Stimulated activated CD8-positive, alpha-beta memory T cell treated with anti-CD3 and anti-CD28 coated beads, Interleukin-2, amount 100 ng/mL, for 1 hour (primary cell): ENCODE measurements at places on chromosomes 12 and 14.

- no peak for DNase-seq
Measured at GRCh38 chr12:12028668-12029402, 41.9 kb upstream of the BCL2L14 start.

DNA sequence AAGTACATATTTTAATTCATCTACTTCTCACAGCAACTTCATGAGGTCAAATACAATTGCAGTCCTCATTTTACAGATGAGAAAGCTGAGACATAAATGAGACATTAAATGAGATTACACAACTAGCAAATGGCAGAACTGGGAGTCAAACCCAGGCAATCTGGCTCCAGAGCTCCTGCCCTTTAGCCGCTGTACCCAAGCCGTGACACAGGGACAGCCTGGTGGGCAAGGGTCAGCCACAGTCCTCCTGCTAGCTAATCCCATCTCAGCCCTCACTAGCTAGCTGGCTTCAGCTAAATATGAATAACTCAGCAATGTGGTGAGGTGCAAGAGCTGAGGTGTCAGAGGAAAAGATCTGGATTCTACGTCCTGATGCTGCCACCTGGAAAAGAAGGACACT lies 54.8 kb downstream of the NINJ2 start:
- DNase-seq: no peak

GRCh38 chr14:73283608-73284379 lies 46.5 kb downstream of the PAPLN start:
- DNase-seq: no peak

GRCh38 chr12:128513331-128513730 lies 246.4 kb downstream of the TMEM132C start:
- DNase-seq: no peak

GRCh38 chr14:33966276-33966675 lies 15.4 kb upstream of the EGLN3 start:
- DNase-seq: no peak

DNA sequence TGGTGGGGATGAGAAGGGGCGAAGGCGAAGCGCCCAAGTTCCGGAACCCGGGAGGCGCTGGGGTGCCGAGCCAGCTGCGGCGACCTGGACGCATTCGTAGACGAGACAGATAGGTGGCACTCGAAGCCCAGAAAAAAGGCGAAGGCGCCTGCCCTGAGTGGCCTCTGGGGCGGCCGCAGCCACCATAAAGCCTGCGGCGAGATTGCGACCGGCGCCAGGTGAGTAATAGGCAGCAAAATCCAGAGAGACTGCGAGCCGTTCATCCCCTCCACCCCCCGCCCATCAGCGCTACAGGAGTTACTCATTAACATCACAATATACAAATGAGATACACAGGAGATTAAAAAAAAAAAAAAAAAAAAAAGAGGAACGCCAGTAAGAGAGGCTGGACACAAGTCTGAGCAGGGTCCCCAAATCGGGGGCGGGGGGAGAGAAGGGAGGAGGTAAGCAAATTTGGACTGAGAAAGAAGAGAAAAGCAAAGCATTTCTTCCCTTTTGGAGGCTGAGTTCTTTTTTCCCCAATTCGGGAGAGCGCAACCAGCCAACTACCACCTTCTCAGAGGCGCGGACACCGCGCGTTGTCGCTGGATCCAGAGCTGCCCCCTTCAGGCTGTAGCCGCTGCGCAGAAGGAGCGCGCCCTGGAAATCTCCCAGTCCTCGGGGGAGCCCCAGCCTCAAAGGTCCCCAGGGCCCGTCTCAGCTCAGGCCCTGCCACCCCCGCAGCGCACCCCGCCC lies 15.7 kb downstream of the TBX3 start:
- no peak for DNase-seq

DNA sequence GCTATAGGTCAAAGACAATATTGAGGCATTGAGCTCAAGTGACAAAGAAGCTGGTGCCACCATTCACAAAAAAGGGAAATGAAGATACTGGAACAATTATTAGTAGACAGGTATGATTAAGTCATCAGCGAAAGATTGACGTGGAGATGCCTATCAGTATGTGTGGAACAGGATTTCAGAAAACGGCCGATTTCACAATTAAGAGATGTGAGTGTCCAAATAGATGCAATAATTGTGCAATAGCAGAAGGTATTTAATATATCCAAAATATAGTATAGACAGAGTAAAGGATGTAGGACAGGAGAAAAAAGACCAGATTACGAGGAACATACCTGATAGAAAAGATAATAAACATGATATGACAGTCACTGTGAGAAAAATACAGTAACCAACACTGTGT lies 433.1 kb downstream of the C12orf50 start:
- no peak for DNase-seq

DNA sequence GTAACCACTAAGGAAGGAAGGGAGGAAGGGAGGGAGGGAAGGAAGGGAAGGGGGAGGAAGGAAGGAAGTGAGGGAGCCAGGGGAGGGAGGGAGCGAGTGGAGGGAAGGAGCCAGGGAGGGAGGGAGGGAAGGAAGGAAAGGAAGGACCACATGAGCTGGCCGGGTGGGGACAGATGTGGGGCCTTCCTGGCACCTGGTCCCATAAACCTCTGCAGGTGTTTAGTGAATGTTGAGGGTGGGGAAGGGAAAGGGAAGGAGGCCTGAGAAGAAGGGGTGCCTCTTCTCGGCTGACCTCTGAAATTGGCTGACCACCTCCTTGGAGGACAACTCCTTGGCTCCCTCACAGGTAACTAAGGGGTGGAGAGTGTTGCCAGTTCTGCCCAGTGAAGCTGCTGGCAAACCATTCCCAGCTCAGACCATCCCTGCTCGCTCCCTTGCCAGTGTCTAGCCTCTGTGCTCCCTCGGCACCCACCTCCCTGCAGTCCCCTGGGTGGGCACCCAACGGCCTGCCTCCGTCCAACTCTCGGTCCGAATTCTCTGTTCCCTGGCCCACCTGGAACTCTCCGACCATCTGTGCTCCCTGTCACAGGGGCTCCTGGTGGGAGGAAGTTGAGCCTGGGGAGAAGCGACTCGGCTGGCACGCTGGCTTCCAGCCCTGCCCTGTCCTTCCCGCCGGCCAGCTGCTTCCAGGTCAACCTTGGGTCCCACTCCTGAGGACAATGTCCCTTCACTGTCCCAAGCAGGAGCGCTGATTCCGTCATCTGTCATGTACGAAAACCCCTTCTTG lies 12.2 kb upstream of the PPP1R13B start:
- no peak for DNase-seq

GRCh38 chr12:7154901-7155470 lies 24.8 kb downstream of the CLSTN3 start:
- no peak for DNase-seq

- peak; percentile 84 for DNase-seq
Measured at GRCh38 chr12:121015825-121016766, at the start of gene C12orf43. C12orf43 (minus strand) TSS chr12:121016487; CDS start chr12:121016474, 13 bp downstream.

GRCh38 chr12:124387528-124387911 lies 92.6 kb downstream of the RFLNA start:
- DNase-seq: no peak

DNA sequence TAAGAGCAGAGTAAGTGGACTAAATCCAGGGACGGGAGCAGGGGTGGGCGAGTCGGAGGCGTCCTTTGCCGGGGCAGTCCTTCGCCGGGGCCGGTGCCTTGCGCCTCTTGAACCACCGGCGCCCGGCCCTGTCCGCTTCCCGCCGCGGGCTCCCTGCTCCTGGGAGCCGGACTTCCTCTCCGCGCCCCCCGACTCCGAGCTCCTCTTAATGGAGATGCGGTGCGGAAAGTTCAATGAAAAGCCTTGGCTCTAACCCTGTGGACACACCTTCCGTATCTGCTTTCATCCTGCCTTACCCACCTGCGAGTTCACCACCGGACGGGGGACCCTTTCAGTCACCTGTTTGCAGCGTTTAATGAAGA lies 412 bp downstream of the FGFR1OP2 start:
- no peak for DNase-seq

- no peak for DNase-seq
Measured at GRCh38 chr14:79493081-79493645, 718.1 kb downstream of the DIO2 start.

GRCh38 chr12:55743406-55744339 lies 751 bp downstream of the GDF11 start:
- no peak for DNase-seq

GRCh38 chr14:23478109-23478759 lies 8.7 kb downstream of the NGDN start:
- peak; percentile 10 for DNase-seq

DNA sequence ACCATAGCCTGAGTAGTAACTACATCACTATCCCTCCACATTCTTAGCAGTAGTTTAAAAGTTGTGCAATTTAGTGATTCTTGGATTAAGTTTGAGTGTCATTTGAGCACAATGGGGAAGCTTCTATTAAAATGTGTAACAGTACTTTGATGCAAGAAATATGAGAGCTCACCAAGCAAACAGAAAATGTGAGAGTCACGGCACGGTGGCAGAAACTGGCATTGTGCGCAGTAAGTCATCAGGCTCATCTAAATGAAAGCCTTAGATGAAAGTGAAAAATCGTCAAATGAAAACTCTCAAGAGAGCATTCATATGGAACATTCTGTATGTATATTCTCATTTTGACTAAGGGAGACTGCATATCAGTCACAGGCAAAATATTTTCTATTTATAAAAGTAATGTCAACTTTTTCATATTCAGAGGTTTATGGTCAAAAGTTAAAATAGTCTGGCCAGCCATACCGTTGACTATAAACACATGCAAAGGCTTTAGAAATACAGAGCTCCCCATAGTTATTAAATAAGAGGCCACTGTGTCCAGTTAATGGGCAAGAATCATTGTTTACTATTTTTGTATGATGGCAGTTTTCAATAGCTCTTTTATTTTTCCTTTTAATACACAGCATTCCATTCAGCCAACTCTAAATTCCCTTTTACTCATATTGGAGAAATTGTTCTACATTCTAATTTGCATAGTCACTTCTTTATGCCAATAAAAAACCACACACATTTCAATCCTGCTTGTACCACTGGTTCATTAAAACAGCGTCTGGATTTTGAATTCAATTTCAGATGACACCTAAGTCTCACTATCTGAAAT lies 167.9 kb downstream of the PRKD1 start:
- no peak for DNase-seq

DNA sequence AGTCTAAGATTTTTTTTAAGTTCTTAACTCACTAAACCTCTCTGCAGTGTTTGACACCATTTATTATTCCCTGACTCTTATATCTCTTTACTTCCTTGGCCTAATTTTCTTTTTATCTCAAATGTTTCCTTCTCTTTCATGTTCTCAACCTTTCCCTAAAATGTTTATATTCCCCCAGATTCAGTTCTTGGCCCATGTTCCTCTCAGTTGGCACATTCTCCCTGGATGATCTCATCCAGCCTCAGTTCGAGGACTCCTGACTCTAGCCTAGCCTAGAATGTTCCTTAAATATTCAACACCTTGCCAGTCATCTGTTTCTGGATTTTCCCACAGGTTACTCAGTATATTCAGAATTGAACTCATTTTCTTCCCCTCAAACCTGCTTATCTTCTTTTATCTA lies 81.3 kb downstream of the SCN8A start:
- DNase-seq: no peak

- DNase-seq: no peak
Measured at GRCh38 chr12:93080994-93081809, 152.1 kb upstream of the EEA1 start.

DNA sequence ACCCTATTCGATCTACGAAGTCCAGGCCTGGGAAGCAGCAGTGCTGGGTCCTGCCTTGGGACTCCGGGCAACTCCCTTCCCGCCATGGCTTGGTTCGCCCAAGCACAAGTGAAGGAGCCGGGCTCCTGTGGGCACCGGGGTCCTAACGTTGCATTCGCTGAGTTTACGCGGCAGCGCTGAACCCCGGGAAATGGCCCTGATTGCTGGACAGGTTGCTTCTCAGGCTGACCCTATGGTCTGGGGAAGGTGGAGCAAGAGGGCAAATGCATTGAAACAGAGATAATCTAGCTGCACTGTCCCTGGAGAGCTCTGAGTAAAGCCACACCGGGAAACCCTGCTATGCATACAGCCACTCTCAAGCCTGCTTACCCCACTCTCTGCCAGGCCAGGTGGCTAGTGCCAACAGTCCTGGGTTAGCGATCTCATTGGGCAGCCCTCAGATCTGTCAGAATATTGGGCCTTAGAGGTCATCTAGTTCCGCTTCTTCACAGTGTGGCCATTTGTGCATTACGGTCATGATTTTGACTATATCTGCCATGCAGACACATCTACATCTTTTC lies 11.3 kb downstream of the SYNE3 start:
- no peak for DNase-seq

DNA sequence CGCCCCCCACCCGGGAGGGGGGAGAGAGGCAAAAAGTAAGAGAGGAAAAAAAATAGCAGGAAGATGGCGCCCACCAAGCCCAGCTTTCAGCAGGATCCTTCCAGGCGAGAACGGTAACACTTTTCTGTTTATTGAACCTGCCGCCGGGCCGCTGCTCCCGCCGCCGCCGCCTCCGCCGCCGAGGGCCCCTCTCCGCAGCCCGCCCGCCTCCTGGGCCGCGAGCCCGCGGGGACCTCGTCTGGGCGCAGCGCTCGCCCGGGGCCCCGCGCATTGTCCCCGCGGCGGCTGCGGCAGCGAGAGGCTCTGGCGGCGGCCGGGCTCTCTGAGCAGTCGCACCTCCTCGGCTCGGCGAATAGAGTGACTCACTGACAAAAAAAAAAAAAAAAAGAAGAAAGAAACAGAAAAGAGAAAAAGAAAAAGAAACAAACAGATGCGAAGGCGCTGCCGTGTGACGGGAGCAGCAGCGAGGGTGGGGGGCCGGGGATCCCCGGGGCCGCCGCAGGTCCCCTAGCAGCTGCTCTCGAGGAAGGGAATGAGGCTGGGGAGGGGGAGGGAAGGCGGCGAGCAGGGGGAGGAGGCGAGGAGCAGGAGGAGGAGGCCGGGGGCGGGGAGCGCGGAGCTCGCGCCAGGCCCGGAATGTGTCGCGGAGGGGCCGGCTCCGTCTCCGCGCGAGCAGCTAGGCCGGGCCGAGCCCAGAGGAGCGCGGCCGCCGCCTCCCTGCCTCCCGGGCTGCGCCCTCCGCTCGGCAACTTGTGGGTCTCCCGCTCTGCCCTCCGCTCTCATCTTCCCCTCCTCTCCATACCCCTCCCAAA lies 781 bp downstream of the NPAS3 start:
- no peak for DNase-seq

DNA sequence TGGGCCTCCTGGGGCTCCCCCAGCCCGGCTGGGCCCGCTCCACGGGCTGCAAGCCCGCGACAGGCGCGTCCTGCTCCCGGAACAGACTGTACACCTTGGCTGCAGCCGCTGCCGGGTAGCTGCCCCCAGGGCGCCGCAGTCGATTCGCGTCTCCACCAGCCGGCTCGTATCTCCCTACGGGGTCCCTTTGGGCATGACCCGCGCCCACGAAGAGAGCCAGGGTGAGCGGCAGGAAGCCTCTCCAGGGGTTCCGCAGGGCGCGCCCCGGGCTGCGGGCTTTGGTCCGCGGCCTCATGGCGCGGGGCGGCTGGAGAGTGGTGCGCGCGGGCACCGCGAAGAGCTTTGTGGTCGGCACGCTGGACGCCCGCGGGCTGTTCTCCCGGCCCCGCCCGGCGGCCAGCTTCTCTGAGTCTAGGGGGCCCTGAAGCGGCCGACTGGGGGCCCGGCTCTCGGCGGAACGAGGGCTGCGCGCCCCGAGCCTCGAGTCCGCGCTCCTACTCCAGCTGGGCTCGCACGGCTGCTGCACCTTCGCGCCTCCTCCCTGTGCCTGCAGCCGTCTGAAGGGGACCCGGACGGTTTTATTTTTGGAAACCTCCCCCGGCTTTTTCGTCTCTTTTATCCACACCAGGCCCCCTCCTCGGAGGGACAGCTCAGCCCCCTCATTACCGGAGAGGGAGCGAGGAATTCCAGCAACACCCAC lies at the start of gene LTBP2:
Gene LTBP2, minus strand, starts transcription at position 588 of the 700 bp plus-strand sequence. Its CDS starts 293 bp downstream, at position 295.
- no peak for DNase-seq

- no peak for DNase-seq
Measured at GRCh38 chr12:88726806-88727720, 146.8 kb upstream of the KITLG start.
